ENCODE measurements at places on chromosomes 1 and 21.

DNA sequence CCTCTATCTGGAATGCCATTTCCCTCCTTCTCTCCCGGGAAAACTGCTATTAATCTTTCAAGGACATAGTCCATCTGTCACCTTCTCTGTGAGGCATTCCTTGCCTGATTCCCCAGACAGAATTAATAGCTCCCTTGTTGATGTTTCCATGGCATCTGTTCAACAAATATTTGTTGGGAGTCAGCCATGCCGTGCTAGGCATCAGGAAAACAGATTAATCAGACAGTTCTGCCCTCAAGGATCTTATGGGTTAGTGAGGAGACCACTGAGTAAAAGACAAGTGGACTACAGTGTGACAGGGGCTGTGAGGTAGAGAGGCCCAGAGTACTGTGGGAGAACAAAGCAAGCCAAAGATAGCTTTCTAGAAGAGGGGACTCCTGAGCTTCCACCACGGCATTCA is 11.4 kb upstream of the MAGOH start:
- DNase-seq: no peak

GRCh38 chr1:91511386-91511785 is 10.7 kb downstream of the CDC7 start:
- DNase-seq: no peak

GRCh38 chr1:50959303-50959912 is 659 bp downstream of the FAF1 start:
- DNase-seq: no peak

DNA sequence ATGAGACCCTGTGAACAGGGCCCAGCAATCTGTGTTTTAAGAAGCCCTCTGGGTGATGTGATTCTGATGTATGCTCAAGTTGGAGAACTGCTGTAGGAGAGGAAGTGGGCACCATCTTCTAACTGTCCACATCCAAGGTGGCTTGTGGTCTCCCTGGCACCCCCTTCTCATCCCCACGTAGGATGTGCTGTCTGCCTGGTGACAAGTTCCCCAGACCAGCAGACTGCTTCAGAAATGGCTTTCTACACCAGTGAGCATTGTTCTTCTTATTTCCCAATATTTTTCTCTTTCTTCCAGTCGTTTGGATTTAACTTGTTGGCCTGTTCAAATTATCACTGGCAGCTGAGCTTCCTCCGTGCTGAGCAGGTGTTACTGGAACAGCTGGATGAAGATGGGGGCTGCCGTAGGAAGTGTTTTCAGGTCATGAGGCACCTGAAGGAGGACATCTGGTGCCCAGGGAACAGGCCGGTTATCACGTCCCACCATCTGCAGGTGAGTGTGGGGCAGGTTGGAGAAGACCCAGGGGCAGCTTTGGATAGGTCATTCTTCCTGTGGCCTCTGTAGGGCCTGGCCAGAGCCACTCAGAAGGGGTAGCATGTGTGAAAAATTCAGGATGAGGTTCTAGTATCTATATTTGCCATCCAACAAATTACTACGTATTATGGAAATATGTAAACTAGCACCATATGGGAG is 16.8 kb downstream of the MAB21L3 start:
- no peak for DNase-seq

- no peak for DNase-seq
These were observed 43.2 kb upstream of the POFUT2 start for GRCh38 chr21:45330851-45331261.

DNA sequence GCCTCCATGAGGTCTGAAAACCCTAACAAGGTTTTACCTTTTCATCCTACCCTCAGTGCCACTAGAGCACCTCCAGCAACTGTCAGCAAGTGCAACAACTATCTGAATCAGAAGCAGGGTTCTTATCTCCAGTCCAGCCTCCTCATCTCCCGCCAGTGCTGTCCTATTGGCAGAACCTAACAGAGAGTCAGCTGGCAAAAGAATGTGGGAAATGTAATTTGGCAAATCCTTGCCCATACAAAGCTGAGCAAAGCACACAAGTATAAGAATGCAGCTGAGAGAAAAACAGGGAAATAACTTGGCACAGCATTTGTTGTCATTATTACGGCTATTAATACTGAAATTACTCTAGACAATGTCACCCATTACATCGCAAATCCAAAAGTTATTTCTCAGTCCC is 124.2 kb downstream of the ATP6V1G3 start:
- no peak for DNase-seq

- no peak for DNase-seq
These were observed 16.4 kb downstream of the TCEANC2 start for GRCh38 chr1:54069791-54070170.

DNA sequence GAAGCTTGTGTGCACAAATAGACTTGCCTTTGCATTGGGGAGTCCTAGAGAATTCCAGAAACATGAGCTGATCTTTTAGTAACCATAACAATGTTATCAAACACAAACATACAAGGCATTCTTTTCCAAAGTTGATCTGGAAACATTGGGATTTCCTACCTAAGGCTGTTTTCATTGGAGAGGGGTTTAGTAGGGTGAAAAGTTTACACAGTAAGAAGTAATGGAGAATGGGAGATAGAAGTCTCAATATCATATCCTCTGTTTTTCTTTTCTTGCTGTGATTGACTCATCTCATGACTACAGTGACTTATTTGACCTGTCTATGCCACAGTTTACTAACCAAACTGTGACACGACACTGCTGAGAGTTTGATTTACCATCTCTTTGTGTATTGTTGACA is 65.6 kb upstream of the PLA2G4A start:
- DNase-seq: no peak

DNA sequence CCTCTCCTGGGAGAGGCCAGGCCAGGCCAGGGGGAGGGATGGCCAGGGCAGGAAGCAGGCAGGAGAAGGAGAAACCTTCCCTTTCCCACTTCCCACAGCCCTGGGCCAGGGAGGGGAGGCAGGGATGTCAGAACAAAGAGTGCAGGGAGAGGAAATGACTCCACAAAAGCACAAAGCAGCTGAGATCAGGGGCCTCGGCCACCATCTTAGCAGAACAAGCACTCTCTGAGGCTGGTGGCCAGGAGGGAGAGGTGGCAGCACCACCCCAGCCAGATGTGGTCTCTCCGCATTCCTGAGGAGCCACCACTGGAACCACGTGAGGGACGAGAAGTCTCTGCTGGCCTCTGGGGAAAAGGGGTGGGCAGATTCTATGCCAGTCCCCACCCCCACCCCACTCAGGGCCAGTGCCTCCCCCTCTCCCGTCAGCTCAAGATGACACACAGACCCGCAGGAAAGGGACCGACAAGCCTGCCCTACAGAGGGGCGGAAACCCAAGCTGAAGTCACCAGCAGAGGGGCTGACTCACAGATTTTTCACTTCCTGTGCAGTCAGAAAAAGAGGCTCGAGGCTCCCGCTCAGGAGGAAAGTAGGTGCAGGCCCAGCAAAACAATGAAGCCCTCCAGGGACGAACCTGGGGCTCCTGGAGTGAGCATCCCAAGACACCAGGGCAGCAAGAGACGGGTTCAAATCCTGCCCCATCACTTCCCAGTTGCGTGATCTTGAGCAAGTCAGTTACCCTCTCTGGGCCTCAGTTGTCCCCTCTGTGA is 24.1 kb upstream of the ALDH4A1 start:
- peak; percentile 63 for DNase-seq

DNA sequence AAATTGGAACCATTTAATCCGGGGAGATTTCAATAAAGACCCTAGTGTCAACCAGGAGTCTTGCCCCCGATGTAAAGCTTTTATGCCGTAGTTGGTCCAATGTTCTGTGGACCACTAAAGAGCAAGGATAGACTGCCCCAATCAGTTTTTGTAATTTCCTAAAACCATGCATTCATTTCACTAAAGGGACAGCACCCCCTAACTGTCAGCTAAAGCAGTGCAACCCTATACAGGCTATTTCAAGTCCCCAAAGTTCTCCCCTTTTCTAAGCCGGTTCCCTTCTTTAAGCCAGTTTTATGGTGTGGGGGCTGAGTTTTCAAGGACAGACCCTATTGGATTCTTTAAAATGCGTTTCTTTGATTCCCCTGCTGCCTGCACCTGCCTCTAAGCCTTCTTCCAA is 12.7 kb upstream of the PDPN start:
- DNase-seq: no peak

GRCh38 chr1:87334351-87335174 is 5.9 kb downstream of the LMO4 start:
- DNase-seq: no peak

- no peak for DNase-seq
These were observed 138.9 kb upstream of the SPATA6 start for GRCh38 chr1:48610628-48611542.

GRCh38 chr1:153292740-153293479 is 19.8 kb downstream of the PGLYRP3 start:
- DNase-seq: no peak

DNA sequence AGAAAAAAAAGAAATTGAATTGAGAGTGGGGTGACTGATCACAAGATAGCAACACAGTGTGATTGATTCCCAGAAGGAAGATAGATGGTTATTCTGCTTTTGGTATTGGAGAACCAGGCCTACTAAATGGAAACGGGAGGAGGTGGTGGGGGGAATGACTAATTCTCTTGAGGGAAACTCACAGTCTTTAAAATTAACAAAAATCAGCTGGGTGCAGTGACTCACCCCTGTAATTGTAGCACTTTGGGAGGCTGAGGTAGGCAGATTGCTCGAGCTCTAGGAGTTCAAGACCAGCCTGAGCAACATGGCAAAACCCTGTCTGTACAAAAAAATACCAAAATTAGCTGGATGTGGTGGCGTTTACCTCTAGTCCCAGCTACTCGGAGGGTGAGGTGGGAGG is 134.6 kb upstream of the PDE4B start:
- DNase-seq: no peak
